Fibroblast of skin of back (primary cell): ENCODE measurements at places on chromosomes 6 and 20.
A peak's percentile ranks its signal among the peaks of the same experiment; 100 is the strongest.

- DNase-seq, result peak; percentile 5
Observed at GRCh38 chr6:21137700-21138335, 455.7 kb upstream of the SOX4 start.

DNA sequence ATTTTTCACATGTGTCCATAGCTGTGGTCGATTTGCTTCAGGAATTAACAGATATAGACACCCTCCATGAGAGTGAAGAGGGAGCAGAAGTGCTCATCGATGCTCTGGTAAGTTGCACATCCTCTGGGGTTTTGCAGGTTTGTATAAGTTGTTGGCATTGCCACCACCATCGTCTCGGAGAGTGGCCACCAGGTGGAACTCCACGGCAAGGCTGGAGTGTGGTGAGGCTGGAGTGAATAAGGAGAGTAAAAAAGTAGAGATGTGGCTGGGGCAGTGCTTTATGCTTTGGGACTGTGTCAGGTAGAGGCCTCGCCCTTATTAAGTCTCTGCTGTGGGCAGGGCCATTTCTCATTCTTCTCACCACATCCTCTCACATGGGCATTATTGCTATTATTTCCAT is 63.7 kb downstream of the CTNNBL1 start:
- no peak for DNase-seq

DNA sequence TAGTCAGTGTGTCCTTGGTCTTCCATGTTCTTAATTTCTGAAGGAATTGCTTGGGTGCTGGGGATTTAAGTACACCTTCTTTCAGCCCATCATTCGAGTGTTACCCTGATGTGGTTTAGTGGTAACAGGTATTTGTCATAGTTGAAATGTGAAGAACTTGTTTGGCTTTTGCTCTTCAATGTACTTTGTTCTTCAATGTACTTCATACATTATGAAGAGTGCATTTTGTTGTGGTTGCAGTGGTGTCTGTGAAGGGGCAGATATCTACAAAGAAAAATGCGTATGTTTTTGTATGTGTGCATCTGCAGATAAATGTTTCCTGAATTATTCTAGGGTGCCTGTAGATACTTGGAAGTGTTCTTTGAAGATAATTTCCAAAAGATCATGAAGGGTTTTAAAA is 111.2 kb upstream of the SUPT3H start:
- no peak for DNase-seq

- no peak for DNase-seq
Observed at GRCh38 chr6:34341481-34341971, 50.9 kb downstream of the NUDT3 start.

DNA sequence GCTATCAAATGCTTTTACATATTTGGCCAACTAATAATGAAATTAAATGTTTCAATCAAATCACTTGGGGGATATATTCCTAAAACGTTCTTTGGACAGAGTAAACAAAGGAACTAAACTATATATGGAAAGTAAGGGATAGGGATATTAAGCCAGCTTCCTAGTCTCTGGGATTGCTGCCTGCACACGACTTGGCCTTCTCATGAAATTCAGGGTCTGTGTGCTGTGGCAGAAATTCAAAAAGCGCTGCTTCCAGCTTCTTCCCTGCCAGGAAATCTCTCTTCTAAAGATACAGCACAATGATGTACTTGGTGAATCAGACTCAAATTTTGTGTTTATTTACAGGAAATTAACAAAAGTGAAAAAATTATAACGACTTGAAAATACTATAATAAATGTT is 206.3 kb upstream of the RAB32 start:
- no peak for DNase-seq

DNA sequence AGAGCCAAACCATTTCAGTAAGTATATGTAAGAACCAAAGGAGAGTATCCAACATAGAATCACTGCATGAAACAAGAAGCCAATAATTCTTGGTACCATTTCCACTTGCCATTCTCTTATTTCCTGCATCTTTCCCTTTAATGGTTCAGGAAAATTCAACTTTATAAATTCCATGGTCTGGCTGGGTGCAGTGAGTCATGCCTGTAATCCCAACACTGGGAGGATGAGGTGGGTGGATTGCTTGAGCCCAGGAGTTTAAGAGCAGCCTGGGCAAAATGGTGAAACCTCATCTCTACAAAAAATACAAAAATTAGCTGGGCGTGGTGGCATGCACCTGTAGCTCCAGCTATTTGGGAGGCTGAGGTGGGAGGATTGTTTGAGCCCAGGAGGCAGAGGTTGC is 21.2 kb downstream of the NHLRC1 start:
- DNase-seq, result peak; percentile 60

- DNase-seq, result peak; percentile 51
Observed at GRCh38 chr20:39961637-39962244, 727.3 kb downstream of the MAFB start.

GRCh38 chr6:84508981-84509380 is 255.4 kb downstream of the TBX18 start:
- DNase-seq, result peak; percentile 67

GRCh38 chr6:90118581-90118980 is 178.1 kb downstream of the BACH2 start:
- no peak for DNase-seq

GRCh38 chr20:1809611-1810510 is 85.3 kb upstream of the SIRPA start:
- peak; percentile 89 for DNase-seq

GRCh38 chr6:92427453-92427852 is 991.9 kb downstream of the EPHA7 start:
- DNase-seq, result no peak
